ENCODE measurements at places on chromosomes 2 and 18. TPM values are rescaled to one million over a fixed set of nuclear protein-coding genes. Genes with fewer than 3 reads are reported as not detected.

The TUBA3E gene
- polyA plus RNA-seq: not detected

The CRACDL gene
- 0.12 TPM for polyA plus RNA-seq

The CWC22 gene
- 34.2 TPM for polyA plus RNA-seq

The CD8A gene
- polyA plus RNA-seq: not detected

The ATP8B1 gene
- 0.20 TPM for polyA plus RNA-seq

The TMEM182 gene
- polyA plus RNA-seq: 5.0 TPM

The POTEC gene
- not detected for polyA plus RNA-seq

The UGT1A5 gene
- not detected for polyA plus RNA-seq

The MAP2 gene
- polyA plus RNA-seq: not detected

The ABCG8 gene
- polyA plus RNA-seq: not detected

The XIRP2 gene
- not detected for polyA plus RNA-seq
